H1 (cell line): ENCODE measurements at places on chromosomes 5 and 9.

GRCh38 chr9:34475097-34475496 is 16.5 kb downstream of the DNAI1 start:
- no peak for DNase-seq

- DNase-seq = no peak
Measured at GRCh38 chr9:136784249-136784996, 6.7 kb upstream of the TMEM141 start.

- DNase-seq = no peak
Measured at GRCh38 chr5:172642926-172643871, 2.1 kb downstream of the NEURL1B start.

- no peak for DNase-seq
Measured at GRCh38 chr9:101054657-101055056, 26.1 kb downstream of the PLPPR1 start.

GRCh38 chr5:1111241-1111726 is 579 bp downstream of the SLC12A7 start:
- no peak for DNase-seq
